Hematopoietic multipotent progenitor cell (in vitro differentiated cells): ENCODE measurements at places on chromosomes 3 and 15.
A peak's percentile ranks its signal among the peaks of the same experiment; 100 is the strongest.

- no peak for DNase-seq
Observed at GRCh38 chr3:117788506-117788905, 1078.9 kb downstream of the TUSC7 start.

DNA sequence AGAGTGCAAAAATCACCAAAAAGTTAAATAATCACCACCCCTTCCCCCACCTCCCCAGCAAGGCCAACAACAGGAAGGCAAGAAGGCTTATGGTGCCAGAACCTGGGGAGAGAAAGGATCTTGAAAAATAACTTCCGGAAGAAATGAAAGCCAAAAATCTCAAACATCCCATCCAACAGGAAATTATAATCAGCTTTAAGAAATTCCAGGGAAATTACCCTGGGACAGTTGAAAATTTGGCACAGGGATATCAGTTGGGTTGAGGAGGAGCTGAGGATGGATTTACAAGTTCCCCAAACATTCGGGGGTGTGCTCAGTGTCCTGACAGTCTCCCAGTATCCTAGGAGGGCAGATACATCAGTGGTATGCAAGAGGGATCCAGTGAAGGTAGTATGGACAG lies 82.7 kb downstream of the POLR2M start:
- no peak for DNase-seq

- DNase-seq = no peak
Observed at GRCh38 chr15:78046796-78047341, 30.6 kb downstream of the TBC1D2B start.

- peak; percentile 10 for DNase-seq
Observed at GRCh38 chr3:153595186-153595815, 433.3 kb downstream of the RAP2B start.

GRCh38 chr3:4897765-4898453 lies 81.3 kb upstream of the BHLHE40 start:
- no peak for DNase-seq

- DNase-seq = no peak
Observed at GRCh38 chr15:39580485-39581241, at the start of gene THBS1. THBS1 (plus strand) TSS chr15:39581079; CDS start chr15:39581858, 779 bp downstream.

GRCh38 chr3:119099785-119100184 lies 46.2 kb upstream of the TEX55 start:
- DNase-seq = no peak

- DNase-seq = no peak
Observed at GRCh38 chr15:27426805-27427204, 455.8 kb downstream of the GABRG3 start.

- DNase-seq = no peak
Observed at GRCh38 chr3:183959214-183959613, 58.5 kb downstream of the ABCC5 start.

GRCh38 chr15:90519688-90520087 lies 10.0 kb upstream of the CRTC3 start:
- DNase-seq = no peak

DNA sequence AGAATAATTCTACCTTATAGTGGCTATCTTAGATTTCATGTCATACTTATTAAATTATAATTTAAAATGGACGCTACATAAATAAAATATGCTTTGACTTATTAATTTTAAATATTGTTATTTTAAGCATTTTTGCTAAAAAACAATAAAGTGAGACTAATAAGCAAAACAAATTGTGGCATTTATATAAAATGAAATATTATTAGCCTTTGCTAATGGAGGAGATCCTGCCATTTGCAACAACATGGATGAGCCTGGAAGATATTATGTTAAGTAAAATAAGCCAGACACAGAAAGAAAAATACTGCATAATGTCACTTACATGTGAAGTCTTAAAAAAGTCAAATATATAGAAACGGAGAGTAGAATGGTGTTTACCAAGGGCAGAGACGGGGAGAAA lies 54.8 kb upstream of the PIK3R4 start:
- no peak for DNase-seq
